Right renal pelvis (tissue), 4 donors: ENCODE measurements at places on chromosomes 12 and 14.

DNA sequence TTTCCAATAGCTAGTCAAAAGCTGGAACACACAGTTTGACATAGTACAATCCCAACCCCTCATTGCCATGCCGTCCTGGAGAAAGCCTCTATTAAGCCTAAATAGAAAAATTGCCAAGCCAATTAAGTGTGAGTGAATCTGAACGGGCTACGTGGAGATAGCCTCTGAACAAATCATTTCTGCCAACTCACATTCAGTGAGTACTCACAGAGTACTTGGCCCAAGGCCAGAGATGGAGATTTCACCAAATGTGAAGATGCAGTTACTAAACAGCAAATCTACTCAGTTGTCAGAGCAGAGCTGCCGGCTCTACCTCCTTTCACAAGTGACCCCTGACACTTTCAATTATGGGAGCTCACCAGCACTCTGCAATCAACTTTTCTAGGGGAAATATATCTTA lies 350.0 kb downstream of the GALC start:
- DNase-seq: no peak

DNA sequence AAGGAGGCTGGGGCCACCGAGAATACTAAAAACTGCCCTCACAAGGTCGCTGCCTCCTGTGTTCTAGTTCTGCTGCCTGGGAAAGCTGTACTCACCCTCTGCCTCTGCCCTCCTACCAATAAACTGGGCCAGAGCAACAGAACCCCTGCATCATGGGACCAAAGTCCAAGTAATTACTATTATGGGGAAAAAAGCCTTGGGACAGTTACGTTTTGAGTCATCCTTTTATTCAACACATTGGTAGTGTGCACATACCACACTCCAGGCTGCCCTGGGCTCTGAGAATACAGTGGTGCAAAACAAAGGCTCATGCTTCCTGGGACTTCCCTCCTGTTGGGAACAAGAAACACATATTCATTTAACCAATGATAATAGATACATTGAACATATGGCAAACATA lies 49.0 kb downstream of the CACNA1C start:
- no peak for DNase-seq

DNA sequence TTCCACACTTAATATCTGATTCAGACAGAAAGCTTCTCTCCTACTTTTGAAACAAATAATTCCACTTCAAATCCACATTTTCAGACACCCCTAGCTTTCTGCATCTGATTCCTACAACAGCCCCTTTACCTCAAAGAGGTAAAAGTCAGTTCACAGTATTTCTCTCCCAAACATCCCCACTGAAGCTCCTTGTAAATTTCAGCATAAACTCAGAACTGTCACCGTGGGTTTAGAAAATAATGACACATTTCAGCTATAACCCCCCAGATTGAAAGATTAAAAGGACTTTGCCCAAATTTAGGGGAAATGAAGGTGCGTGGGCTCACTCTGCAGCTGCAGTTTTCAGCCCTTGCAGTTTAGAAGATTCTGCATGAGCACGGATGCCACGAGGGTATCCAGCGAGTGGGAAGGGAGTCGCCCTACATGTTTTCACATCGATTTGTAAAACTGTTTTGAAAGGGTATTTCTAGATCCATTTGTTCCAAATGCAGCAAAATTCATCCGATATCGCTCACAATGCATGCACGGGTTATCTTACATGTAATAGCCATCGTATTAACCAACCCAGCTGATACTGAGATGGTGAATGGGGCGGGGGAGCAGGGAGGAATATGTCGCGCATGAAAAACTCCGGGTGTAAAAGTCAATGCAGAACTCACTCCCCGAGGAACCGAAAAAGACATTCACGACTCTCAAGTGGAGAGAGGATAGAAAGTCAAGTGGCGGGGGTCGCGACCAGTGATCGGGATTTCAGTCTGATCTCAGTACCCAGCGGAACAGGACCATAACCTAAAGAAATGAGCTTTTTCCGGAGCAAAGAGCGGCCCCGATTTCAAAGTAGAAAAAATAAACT lies 5.0 kb upstream of the CCND2 start:
- no peak for DNase-seq

- no peak for DNase-seq
Observed at GRCh38 chr14:34554540-34555250, 15.2 kb upstream of the EAPP start.

DNA sequence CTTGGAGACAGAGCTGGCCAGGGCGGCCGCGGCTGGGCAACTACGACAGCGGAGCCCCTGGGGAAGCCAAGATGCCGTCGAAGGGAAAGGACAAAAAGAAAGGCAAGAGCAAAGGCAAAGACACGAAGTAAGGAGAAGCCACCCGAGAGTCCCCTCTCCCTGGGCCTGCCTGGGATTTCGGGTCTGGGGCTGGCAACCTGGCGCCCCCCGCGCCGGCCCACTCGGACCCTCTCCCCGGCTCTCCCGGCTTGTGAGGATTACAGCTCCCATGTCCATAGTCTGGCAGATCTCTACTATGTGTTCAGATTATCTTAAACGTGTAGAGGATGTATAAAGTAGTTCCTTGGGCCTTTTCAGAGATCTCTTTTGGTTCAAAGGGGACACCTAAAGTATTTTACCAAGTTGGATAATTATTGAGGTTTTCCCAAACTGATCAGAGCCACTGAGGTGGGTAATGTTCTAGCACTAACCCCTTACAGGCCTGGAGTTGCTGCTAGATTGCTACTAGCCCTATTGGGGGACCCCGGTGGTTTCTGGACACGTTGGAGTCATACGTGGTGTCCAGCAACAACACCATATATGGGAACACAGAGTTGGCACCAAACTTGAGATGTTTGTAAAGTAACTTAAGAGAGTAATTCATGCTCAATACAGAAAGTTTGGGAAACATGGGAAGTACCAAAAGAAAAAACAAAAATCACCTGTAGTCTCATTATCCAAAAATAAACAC lies 424 bp downstream of the BBOF1 start:
- no peak for DNase-seq

GRCh38 chr12:7005311-7005710 lies 13.0 kb downstream of the LPCAT3 start:
- DNase-seq: no peak

DNA sequence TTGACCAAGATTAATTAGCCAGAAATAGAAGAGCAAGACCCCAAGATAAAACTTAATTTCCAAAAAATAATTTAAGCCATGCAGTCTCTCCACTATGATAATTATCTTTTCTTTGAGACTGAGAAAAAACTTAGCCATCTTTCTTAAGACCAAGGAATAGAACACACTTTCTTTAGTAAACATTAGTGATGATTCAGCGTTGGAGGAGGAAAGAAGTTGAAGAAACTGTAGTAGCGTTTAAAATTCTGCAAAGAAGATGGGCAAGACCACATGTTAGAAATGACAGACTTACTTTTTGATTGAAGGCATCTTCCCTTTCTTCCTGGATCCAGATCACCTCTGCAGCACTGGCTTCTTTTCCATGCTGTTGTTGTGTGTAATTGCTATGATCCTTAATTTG lies 124.8 kb upstream of the RASSF8 start:
- DNase-seq: no peak

DNA sequence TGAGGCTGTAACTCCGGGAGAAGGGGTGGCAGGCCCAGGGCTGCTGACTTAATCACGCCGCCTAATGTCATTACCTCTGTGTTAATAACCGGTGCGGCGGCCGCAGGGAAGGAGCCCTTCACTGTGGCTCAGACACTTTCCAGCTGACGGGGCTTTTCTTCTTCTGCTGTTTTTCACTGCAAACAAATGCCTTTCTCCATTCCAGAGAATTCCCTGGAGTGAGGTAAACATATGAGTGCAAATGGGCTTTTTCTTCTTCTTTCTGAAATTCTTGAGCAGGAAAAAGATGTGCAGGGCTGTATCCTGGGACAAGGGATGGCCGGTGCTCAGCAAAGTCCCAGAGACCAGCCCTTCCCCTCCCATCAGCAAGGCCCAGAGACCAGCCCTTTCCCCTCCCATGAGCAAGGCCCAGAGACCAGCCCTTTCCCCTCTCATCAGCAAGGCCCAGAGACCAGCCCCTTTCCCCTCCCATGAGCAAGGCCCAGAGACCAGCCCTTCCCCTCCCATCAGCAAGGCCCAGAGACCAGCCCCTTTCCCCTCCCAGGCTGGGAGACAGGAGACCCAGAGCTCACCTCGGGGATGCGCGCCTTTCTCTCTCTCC lies 33.4 kb upstream of the FAM181A start:
- DNase-seq: no peak

- DNase-seq: no peak
Observed at GRCh38 chr14:35138585-35138984, 16.2 kb downstream of the PRORP start.

- no peak for DNase-seq
Observed at GRCh38 chr12:112130441-112130998, 5.2 kb downstream of the TRAFD1 start.

GRCh38 chr14:74049876-74050495 lies 30.8 kb downstream of the BBOF1 start:
- DNase-seq: no peak

GRCh38 chr12:2052826-2053678 lies at the start of gene CACNA1C:
Gene CACNA1C (plus strand): TSS chr12:2052987. CDS start chr12:2053563, 576 bp downstream.
- no peak for DNase-seq

DNA sequence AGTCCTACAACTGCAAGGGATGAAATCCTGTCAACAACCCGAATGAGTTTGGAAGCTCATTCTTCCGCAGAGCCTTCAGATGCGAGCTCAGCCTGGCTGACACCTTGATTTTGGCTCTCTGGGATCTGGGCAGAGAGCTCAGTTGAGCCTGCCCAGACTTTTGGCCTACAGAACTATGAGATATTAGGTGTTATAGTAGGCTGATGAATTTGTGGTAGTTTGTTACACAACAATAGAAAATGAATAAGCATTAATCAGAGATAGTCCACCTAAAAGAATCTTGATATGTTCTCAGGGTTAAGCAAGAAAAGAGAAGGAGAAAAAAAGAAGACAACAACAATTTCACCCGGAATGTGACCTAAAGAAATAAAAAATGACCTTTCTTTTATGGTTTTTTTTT lies 30.4 kb upstream of the GZMB start:
- DNase-seq: no peak

- no peak for DNase-seq
Observed at GRCh38 chr12:23504043-23504442, 445.4 kb downstream of the SOX5 start.

- DNase-seq: no peak
Observed at GRCh38 chr12:68482660-68483059, 128.0 kb upstream of the RAP1B start.

DNA sequence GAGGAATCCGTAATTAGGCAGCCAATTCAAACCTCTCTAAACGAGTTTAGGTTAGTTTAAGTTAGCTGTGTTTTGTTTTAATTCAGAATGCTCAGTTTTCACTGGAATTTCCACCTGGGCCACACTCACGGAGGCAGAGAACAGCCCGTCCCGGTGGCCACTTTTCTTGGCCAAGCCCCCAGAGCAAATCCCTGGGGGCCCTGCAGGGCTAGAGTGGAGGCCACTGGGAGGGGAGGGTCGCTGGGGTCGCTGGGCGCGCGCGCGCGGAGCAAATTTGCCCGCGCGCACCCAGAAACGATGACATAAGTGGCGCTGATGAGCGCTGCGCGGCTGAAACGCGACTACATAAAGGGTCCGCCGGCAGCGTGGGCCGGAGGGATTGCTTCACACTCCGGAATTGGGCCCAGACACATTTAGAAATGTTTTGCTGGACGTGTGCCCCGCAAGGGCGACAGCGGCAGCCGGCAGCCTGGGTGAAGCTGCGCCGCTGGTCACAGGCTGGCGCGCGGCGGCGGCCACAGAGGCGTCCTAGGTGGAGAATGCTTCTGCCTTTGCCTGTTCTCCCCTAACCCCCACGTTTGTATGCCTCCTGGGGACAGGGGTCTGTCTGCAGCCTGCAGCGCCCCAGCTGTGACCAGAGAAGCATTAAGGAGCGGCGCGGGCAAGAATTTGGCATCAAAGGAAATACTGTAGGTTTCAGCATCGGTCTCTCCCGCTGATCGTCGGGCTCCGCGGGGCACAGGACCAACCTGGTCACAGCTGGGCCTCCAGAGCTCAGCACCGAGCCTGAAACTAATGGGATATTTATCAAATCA lies 37.9 kb upstream of the TBX5 start:
- no peak for DNase-seq

GRCh38 chr12:100450735-100451134 lies 22.9 kb upstream of the NR1H4 start:
- no peak for DNase-seq

DNA sequence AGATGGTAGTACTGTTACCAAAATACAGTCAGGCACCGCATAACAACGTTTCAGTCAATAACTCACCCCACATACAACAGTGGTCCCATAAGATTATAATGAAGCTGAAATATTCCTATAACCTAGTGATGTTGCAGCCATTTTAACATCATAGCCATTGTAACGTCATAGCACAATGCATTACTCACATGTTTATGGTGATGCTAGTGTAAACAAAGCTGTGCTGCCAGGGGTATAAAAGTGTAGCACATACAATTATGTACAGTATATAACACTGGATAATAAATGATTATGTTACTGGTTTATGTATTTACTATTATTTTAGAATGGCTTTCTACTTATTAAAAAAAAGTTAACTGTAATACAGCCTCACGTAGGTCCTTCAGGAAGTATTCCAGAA lies 37.0 kb downstream of the GPR137C start:
- DNase-seq: no peak

- no peak for DNase-seq
Observed at GRCh38 chr12:6701078-6701768, 608 bp upstream of the PIANP start.

GRCh38 chr12:110566993-110567392 lies 16.1 kb downstream of the PPTC7 start:
- no peak for DNase-seq

DNA sequence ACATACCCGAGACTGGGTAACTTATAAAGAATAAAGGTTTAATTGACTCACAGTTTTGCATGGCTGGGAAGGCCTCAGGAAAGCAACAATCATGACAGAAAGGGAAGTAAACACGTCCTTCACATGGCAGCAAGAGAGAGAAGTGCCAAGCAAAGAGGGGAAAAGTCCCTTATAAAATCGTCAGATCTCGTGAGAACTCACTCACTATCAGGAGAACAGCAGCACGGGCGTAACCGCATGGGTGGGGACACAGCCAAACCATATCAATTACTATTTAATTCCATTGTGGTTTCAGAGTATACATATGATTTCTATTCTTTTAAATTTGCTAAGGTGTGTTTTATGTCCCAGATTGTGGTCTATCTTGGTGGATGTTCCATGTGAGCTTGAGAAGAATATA lies 117.9 kb downstream of the SCAF11 start:
- no peak for DNase-seq

GRCh38 chr12:112382866-112383265 lies 635 bp upstream of the HECTD4 start:
- no peak for DNase-seq

- DNase-seq: no peak
Observed at GRCh38 chr12:47882781-47883546, 21.8 kb downstream of the VDR start.

GRCh38 chr14:51160871-51161270 lies 66.0 kb upstream of the TRIM9 start:
- no peak for DNase-seq

- DNase-seq: no peak
Observed at GRCh38 chr14:35287431-35288013, 4.7 kb upstream of the PSMA6 start.

DNA sequence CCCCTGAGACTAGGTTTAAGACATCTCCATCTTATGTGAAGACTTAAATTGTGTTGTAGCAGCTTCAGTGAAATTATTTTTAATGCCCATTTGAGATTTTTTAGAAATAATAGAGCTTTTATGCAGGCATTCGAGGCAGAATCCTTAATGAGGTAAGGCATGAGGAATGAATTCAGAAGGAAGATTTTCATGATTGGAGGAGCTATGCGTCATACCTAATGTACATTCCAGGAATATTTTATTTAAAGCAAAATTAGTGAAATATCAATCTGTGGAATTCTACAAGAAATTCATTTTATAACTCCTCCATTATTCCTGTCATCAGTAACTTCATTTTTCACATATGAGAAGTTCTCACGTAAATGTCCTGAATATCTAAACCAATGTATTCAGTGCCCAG lies 36.0 kb upstream of the GARIN6 start:
- no peak for DNase-seq
